ENCODE measurements at places on chromosomes 4 and X.

DNA sequence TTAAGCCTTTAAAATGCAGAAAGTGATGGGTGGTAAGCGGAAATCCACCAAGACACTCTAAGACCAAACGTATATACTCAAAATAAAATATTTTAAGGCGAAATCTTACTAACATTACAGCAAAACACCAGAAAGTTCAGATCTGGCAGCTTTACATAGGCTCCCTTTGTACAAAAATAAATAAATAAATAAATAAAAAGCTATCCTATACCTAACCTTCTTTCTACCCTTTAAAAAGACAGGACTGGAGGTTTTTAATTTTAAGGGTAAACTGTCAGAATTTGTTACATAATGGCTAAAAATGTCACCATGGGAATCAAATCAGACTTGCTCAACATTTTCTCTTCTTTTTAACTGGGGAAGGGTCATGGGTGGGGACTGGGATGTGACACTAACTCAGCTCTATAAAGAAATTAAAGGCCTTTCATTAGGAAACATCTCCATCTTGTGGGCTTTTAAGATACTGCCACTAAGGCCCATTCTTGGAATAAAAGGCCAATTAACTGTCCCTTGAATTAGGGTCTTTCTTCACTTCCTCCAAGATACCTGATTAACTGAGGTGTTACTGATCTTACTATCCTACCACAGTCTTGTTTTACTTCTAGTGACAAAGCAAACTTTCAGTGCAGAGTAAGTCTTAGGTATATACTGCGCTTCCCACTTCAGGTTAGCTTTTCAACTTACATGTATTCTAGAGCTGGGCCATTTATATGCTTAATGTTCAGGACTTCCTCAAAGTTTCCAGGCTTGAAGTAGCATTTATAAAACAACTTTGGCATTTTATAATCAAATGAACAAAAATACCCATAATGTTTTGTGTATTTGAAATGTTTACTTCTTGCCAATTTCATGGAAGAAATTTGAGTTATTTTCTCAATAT, 13.3 kb downstream of the HNRNPD start:
- no peak for DNase-seq

DNA sequence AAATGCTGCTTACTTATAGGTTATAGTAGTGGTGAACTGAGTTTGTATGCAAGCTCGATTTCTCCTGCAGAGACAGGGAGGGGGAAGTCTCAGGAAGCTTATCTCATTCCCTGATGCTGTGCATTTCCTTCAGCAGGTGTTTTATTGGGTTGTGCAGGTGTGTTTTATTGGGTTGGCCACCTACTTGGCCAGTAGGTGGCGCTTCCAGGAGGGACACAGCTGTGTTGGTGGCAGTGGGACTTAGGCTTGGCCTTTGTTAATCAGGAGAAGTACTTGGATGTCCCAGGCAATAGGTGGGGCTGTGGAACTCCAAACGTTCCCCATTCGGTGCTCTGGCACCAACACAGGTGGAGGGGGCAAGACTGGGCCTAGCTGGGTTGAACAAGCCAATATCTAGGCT, 196.0 kb upstream of the DCAF8L1 start:
- no peak for DNase-seq

- no peak for DNase-seq
Observed at GRCh38 chr4:183936047-183936446, 30.9 kb downstream of the STOX2 start.

- no peak for DNase-seq
Observed at GRCh38 chr4:168434993-168435392, 45.3 kb downstream of the DDX60L start.

- DNase-seq, result no peak
Observed at GRCh38 chr4:52573551-52573950, 85.5 kb downstream of the USP46 start.

GRCh38 chr4:15077969-15078368, 75.7 kb downstream of the CPEB2 start:
- no peak for DNase-seq

DNA sequence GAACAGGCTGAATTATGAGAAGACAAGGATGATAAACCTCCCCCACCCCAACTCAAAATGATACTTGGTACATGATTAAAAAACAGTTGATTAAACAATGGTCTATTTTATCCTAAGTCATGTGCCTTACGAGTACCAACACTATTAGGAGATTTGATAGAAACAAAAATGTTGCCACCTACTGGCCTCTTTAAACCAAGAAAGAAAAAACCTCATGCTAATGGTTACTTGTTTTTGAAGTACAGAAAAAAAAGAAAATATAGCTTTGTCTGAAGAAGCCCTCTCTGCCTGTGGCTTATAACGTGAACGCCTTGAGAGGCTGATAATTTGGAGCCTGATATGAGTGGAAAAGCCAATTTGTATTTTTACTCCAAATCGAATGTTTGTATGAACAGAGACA, 538.2 kb downstream of the DMD start:
- DNase-seq, result no peak

- DNase-seq, result no peak
Observed at GRCh38 chr4:171889681-171890080, 76.5 kb downstream of the GALNTL6 start.

DNA sequence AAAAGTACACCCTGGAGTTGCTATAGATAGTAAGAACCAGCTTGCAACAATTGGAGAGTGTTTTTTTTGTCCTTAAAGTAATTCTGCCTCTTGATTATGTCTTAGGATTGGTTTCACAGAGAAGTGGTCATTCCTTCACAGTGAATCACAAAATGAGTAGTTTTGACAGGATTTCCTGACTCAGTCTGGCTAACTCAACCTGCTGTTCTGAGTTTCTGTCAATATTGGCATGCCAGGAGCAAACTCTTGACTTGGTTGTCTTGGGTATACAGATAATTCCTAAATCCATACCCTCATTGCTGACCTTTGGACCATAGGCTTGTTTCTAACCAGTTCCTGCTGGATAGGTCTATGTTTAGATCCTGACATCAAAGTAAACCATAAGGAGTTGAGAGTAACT, 9.4 kb downstream of the FHIP1A start:
- no peak for DNase-seq

- DNase-seq, result no peak
Observed at GRCh38 chr4:156173486-156173885, 219.8 kb upstream of the CTSO start.

GRCh38 chr4:152437561-152437960, 98.3 kb downstream of the FBXW7 start:
- DNase-seq, result no peak

DNA sequence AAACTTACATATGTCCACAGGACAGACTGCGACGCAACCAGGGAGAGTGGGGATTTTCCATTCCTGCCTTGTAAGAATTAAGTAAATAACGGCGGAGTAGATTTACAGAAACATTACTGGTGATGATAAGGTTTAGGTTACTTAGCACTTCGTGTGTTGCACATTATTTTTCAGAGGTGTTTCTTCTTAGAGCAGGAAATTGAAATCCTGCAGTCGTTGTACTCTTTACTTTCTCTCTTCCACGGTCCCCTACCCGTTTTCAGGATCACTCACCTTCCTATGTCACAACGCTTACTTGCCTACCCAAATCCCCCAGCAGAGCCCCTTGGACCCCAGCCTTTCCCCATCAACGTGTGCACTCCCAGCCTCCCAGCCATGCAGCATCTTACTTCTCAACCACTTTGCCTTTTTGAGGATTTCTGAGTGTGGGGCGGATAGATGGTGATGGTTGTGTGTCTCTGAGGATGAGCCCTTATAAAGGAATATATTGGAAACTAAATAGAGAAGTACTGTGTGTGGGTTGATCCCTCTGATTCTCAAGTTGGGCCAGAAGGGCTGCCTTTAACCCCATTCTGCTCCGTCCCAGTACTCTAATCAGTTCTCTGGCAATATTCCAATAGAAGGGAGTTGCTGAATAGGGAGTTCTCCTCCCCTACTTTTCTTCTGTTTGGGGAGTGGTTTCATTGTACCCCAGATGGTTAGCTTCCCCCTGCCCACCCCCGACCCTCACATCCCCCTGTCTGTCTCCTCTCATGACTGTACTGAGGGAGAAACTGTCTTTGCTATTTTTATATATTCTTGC, 1.6 kb downstream of the MID2 start:
- no peak for DNase-seq

GRCh38 chrX:135449637-135450550, 28.1 kb downstream of the SMIM10L2A start:
- DNase-seq, result no peak

- no peak for DNase-seq
Observed at GRCh38 chr4:76307660-76308014, 1.1 kb downstream of the STBD1 start.

GRCh38 chrX:109281483-109282275, 200.2 kb downstream of the GUCY2F start:
- no peak for DNase-seq

GRCh38 chr4:153643406-153644383, 40.4 kb upstream of the TLR2 start:
- DNase-seq, result no peak

GRCh38 chr4:111959222-111959621, 186.0 kb upstream of the FAM241A start:
- DNase-seq, result no peak

DNA sequence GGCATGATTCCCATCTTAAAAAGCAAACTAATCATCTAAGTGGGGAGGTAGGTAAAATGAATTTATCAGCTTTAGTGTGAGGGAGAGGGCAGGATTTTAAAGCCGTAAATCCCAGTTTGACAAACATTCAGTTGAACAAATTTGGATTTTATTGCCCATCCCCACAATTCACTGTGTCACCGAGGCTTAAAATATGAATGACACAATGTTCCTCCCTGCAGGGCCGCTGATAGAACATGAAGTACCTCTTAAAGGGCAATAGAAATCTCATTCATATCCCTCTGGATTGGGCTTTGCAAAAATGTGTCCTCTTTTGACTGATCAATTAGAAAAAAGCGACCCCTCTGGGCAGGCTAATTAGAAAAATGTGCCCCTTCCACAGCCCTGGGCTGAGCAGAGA, 45.5 kb upstream of the SMAD1 start:
- DNase-seq, result no peak

Data from stimulated activated CD8-positive, alpha-beta memory T cell treated with anti-CD3 and anti-CD28 coated beads, Interleukin-7, amount 100 ng/mL, for 48 hours (primary cell).